Cortex of kidney (tissue), 1 donor: ENCODE measurements at places on chromosomes 2 and 18.

- no peak for DNase-seq
Measured at GRCh38 chr2:636641-637405, 40.4 kb downstream of the TMEM18 start.

DNA sequence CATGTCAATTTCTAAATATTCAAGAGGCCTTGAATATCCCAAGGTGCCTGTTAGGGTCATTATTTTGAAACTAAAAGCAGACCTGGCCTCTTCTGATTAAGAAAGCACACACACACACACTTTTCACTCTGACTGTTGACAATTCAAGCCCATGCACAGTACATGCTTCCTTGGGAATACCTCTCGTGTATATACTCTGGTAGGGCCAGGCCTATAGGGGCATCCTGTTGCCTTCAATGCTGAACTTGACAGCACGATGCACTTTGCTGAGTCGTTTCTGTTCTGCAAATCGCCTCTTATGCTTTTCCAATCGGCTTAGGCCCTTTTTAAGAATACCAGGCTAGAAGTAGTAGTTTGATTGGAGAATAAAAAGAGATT, 40.6 kb downstream of the IWS1 start:
- DNase-seq, result no peak

- no peak for DNase-seq
Measured at GRCh38 chr18:31093880-31094279, 8.3 kb downstream of the DSC2 start.

DNA sequence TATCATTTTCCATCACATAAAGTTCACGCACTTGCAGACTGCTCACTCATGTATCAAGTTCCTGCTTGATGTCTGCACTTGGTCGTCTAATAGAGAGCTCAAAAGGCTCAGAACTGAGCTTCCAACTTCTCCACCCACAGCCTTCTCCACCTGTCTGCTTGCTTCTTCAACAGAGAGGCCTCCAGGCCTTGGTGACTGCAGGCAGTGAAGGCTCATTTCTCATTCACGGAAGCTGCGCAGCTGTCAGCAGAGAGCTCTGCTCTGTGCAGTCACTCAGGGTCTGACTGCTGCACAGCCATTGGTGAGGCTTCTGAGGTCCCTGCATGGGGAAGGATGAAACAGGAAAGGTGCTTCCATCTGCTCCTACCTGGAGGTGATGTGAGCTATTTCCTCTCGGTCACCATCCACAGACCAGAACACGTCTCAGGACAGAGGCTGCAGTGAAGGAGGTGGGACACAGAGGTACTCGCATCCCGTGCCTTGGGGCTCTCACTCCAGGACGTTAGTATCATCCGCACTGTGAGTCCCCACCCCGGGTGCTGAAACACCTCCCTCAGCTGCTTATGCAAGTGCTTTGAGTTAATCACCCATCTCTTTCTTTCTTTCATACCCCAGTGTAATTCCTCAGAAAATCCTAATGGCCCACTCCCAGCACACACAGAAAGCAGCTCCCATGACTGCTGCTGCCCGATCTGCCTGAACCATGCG, 126.2 kb downstream of the TMEM18 start:
- DNase-seq, result no peak

GRCh38 chr2:197810016-197810415, 5.6 kb downstream of the PLCL1 start:
- no peak for DNase-seq

DNA sequence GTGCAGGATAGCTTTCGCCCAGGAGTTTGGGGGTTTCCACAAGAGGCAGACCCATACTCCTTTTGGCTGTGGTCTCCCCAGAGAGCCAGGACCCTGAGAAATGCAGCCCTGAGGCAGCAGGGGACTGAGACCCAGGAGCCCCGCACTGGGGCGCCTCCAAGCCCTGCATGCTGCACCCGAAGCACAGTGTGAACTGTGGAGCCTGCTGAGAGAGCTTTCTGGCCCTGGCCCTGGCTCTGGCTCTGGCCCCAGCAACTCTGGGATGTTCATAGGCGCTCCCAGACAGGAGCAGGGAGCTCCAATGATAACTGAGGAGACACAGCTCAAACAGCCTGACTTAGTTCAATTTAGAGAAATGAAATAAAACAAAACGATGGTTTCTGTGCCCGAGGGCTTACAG, 96.4 kb upstream of the TEX51 start:
- DNase-seq, result no peak

DNA sequence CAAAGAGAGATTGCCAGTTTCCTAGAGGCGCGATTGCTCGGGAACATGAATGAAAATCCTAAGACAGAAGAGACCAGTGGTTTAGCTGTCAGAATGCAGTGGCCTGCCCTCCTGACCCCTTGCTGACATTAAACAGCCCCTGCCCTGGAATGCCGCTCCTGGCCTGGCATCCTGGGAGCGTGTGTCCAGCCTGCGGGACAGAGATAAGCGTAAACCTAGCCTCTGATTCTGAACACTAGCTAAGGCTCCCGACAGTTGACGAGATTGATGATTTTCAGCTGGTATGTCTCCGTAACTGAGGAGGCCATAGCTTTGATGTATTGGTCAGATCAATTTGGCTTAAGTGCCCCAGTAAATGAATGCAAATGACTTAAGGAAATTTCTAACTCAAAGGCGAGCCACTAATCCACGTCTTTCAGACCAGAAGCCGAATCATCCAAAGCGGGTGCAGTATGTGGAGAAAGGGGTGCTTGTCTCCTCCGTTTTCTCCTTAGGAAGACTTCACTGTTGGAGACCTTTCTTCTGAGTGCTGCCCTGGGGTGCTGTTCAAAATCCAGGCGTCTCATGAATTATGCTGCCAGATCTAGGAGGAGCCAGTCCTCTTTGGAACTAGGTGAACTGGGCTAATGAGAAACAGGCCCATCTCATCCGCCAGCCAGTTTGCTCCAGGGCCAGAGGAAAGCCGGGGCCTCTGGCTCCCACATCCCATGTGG, 142.5 kb upstream of the L3MBTL4 start:
- DNase-seq, result no peak

- DNase-seq, result no peak
Measured at GRCh38 chr18:74286106-74286855, 5.5 kb downstream of the CYB5A start.

DNA sequence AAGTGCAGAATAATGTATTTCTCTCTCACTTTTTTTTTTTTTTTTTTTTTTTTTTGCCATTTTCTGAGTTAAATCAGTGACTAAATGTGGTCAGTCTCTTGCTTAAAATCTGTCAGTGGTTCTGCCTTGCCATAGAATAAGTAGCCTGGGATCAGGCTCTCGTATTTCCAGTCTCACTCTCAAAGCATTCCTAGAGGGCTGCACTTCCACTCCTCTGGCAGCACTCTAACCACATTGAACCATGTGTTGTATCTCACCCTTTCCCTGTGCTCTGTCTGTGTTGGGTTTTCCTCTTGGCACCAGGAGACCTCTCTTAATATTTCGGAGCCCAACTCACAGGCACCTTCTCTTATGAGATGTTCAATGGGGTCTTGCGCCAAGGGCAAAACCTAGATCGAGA, 304.4 kb downstream of the CTNNA2 start:
- no peak for DNase-seq

DNA sequence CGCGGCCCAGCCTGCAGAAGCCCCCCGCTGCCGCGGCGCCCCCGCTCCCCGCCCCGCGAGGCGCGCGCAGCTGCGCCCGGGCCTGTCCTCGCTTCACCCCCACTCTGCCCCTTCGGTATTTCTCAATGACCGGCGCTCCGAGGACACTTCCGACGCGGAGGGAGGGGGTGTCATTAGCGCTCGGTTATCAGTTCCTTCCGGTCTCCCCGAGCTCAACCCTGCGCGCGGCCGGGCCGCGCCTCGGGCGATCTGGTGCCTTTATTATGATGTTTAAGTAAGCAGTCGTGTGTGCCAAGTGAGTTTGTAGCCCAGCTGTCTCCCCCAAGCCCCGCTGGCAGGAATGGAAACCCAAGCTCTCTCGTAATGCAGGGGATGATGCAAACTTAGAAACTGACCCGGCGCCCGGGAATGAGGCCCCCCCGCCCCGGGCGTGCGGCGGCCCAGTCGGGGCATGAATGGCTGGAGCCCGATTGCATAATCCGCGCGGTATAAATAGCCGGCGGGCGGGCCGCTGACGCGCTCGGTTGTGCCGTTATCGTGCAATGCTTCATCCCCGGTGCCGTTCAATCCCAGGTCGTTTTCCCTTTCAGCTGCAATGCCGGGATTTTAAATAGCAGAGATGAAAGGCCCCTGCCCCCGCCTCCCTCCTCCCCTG, 3.9 kb upstream of the SPRED2 start:
- DNase-seq, result peak; percentile 41

DNA sequence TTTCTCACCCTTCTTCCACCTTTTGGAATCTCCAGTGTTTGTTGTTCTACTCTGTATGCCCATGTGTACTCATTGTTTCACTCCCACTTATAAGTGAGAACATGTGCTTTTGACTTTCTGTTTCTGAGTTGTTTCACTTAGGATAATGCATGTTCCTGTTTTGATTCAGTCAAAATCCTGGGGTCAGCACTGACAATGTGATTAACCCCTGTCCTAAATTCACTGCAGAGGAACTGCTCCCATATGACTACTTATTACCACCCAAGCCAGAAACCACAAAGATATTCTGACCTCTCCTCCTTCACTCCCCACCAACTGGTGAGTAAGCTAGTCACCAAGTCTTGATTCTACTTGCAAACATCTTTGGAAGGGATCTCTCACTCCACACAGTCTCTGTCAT, 251.4 kb upstream of the TCF4 start:
- DNase-seq, result no peak

DNA sequence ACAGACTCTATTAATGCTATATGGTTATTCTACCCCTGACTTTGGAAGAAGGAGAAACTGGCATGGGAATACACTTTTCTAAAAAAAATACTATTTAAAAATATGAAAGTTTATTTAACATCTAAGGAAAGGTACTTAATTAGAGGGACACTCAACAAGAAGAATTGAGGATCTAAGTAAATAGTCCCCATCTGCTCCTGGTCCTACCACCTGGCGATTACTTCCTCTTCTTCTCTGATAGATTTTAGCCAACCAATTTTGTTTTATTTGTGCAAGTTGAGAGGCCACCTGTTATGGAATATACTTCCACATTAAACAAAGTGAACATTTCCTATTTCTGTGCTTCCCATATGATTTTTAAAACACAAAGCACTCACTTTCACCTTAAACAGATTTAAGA, 111.7 kb downstream of the BCL2 start:
- no peak for DNase-seq

GRCh38 chr18:41266616-41267015, 688.4 kb upstream of the PIK3C3 start:
- DNase-seq, result no peak

- no peak for DNase-seq
Measured at GRCh38 chr2:195364015-195364965, 292.7 kb upstream of the SLC39A10 start.

GRCh38 chr2:229470781-229471180, 199.7 kb upstream of the PID1 start:
- DNase-seq, result no peak

DNA sequence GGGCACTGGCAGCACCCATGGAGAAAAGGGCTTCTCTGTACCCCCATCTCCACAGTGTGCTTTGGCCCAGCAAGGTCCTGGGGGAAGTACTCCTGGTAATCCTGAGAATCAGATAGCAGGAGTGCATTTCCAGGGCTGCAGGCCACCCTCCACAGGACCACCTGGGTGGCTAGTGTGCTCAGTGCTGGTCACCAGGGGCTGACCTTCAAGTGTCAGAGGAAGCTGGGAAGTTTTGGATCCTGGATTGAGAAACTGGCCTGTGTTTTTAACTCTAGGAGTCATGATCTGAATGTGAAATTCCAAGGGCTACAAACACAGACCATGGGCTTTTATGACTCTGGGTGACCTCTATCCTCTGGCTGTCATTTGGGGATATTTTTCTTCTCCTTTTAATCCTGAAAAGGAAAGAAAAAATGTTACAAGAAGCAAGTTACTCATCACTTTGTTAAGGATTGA, 9.3 kb downstream of the RHOB start:
- no peak for DNase-seq

DNA sequence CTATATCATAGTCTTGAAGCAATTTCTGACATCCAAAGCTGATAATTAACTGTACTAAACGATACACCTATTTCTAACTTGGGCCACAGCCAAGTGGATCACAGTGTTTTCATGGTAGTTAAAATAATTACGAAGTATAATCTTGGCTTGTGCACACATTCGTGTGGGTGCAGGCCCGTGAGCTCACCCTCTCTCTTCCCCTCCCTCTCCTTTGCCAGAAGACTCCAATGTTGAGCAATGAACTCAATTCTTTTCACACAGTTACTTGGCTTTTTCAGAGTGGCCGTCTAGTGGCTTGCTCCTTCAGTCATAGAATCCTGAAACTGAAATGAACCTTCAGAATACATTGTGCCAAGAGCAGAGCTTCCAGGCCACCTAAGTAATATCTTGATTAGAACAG, 178.7 kb downstream of the NCKAP5 start:
- DNase-seq, result no peak

DNA sequence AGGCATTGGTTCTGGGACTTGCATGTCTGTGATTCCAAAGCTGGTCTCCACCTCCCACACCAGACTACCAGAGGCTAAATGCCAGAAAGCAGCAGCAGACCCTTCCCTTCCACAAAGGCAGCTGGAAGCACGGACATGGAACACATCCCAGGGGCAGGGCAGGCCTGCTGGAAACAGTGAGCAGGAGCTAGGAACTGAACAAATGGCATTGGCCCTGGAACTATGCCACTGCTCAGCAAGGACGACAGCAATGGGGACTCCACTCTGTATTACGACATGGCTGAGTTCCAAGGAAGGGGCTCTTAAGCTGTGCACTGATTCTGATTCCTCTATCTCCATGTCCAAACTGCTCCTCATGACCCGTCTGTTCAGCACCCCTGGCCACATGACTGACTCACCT, 77.8 kb upstream of the TFCP2L1 start:
- no peak for DNase-seq
